ENCODE measurements at places on chromosomes 1 and 21.

GRCh38 chr1:11187000-11187399, 2.2 kb upstream of the ANGPTL7 start:
- no peak for DNase-seq

DNA sequence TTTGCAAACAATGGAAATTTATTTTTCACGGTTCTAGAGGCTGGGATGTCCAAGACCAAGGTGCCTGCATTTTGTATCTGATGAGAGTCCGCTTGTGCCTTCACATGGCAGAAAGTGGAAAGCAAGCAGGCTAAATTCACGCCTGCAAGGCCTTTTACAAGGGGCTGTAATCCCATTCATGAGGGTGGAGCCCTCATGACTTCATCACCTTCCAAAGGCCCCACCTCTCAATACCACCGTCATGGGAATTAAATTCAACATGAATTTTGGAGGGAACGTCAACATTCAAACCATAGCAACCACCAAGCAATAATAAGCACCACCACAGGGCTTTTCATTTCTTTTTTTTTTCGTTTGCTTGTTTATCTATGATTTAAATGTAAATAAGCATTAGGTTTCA, 115.3 kb downstream of the C1orf21 start:
- no peak for DNase-seq

DNA sequence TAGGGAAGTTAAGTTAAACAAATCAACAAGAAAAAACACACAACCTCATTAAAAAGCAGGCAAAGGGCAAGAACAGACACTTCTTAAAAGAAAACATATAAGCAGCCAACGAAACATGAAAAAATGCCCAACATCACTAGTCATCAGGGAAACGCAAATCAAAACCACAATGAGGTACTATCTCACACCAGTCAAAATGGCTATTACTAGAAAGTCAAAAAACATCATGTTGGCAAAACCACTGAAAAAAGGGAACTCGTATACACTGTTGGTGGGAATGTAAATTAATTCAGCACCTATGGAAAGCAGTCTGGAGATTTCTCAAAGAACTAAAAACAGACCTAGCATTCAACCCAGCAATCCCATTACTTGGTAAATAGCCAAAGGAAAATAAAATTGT, 51.1 kb downstream of the HSF2BP start:
- no peak for DNase-seq

- no peak for DNase-seq
Measured at GRCh38 chr1:171716616-171717015, 25.2 kb downstream of the VAMP4 start.

- peak; percentile 23 for DNase-seq
Measured at GRCh38 chr1:2451741-2452140, 24.3 kb upstream of the PLCH2 start.
